Glomerular endothelial cell (primary cell): ENCODE measurements at places on chromosomes 1 and 21.

DNA sequence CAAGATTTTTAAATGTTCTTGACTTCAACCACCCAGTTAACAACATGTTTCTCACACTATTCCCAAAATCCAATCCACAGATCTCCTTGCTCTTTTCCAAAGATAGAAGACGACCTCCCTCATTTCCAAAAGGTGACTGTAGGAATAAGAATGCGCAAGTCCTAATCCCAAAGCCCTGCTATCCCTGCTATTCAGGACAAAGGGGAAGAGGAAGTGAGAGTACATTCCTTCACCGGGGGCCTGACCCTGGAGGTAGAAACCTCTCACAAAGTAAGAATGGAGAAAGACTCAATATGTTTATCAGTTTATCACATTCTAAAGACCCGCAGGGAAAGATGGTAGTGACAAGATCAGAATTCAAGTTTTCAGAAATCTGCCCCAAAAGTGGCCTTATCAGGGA, 55.7 kb downstream of the PLEKHA6 start:
- no peak for DNase-seq

GRCh38 chr1:235078480-235079381, 49.9 kb downstream of the TOMM20 start:
- DNase-seq: no peak

DNA sequence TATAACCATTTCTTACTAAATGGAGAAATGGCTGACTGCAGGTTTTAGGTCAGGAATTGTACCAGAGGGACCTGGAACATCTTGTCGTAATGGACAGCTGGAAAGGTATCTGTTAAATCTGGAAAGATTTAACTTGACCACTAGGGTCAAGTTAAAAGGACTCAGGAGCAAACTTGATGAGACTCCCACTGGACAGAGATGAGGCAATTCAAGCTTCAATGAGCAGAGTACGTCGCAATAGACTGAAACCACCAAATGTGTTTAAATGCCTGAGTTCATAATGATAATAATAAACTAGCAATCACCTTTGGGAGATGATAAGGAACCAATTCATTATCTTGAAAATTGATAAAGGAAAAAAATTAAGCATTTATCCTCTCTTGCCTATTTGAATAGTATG, 8.7 kb downstream of the IFNLR1 start:
- DNase-seq: no peak

DNA sequence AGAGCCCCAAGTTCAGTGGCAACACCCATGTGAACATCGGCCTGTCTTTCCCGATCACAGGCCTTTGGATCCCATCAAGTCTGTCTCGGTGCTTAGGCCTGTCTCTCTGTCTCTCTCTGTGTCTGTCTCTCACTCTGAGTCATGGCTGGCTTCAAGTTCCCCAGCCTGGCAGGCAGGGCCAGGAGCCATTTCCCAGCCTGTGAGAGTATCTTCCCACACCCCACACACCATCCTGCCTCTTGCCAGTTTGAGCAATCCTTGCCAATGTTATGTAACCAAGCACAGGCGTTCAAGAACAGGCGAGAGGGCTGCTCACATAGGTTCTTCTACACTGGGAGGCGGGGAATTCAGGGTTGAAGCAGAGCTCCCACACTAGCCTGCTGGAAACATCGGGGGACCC, 70.0 kb upstream of the TMEM51 start:
- DNase-seq: no peak

- no peak for DNase-seq
Observed at GRCh38 chr1:224131253-224131652, 17.3 kb downstream of the FBXO28 start.

- DNase-seq: no peak
Observed at GRCh38 chr1:41382480-41383090, 21.4 kb downstream of the FOXO6 start.

DNA sequence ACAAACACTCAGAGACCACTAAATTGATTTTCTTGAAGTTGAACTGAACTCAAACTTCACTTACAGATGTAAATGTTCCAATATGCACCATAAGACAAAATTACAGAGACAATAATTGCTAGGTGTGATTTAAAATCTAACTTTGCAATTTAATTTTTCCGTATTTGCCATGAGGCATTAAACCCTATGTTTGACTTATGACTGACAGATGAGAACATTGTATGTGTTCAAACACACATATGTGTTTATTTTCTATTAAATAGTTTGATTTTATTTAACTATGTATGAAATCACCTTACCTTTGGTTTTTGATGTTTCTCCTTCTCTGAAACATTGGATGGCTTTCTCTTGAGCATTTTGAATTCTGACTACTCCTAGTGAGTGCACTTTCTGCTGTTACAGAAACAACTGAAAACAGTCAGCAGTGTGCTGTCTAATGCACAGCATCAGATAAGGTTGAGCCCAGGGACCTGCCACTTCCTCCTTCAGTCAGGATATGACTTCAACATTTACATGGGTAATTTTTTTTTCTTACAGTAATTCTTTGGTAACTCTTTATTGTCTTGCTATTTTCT, at the start of gene SAMSN1:
Gene SAMSN1 (minus strand): TSS at position 410 of the 575 bp plus-strand sequence. CDS start 54 bp downstream, at position 356.
- DNase-seq: no peak

- DNase-seq: no peak
Observed at GRCh38 chr1:56904663-56905397, 50.2 kb downstream of the C8A start.

GRCh38 chr1:231803353-231803752, 176.8 kb downstream of the DISC1 start:
- no peak for DNase-seq

GRCh38 chr1:183711741-183712361, 58.7 kb upstream of the APOBEC4 start:
- DNase-seq: peak; percentile 29

DNA sequence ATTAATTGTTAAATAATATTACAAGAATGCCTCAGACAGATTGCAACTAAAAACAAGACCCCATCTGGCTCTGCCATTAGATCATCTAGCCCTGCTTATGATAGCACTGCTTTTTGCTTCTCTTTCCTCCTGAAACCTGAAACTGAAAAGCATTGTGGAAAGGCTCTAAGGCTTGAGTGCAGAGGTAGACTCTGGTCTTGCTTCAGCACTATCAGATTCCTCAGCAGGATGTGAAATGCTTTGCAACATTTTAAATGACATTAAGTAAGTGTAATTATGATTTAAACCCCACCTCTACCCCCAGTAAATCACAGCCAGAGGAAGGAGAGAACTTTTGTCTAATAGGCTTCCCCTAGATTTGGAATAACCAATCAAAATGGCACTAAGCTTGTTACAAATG, 32.9 kb downstream of the PHC2 start:
- no peak for DNase-seq
